ENCODE measurements at places on chromosomes 12 and 14.

DNA sequence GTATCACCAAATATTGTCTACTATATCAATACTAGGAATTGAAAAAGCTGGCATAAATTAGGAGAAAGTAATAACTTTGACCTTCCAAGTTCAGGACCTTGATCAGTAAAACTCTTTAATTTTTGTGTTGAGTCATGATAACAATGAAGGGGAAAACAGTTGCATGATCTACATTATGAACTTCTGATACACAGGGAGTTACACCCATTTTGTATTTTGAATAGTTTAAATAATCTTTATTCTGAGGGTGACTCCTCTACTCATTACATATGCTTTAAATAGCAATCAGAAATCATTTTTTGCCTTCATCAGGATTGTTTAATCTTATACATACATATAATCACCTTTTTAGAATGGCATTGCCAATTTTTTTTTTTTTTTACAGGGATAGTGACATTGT, 492.5 kb downstream of the NAV3 start:
- DNase-seq, result no peak

- no peak for DNase-seq
Observed at GRCh38 chr14:83071888-83072501, 1538.3 kb upstream of the SEL1L start.

- no peak for DNase-seq
Observed at GRCh38 chr12:124777399-124778372, 86.0 kb downstream of the SCARB1 start.

- no peak for DNase-seq
Observed at GRCh38 chr12:125229878-125230530, 164.8 kb downstream of the AACS start.

DNA sequence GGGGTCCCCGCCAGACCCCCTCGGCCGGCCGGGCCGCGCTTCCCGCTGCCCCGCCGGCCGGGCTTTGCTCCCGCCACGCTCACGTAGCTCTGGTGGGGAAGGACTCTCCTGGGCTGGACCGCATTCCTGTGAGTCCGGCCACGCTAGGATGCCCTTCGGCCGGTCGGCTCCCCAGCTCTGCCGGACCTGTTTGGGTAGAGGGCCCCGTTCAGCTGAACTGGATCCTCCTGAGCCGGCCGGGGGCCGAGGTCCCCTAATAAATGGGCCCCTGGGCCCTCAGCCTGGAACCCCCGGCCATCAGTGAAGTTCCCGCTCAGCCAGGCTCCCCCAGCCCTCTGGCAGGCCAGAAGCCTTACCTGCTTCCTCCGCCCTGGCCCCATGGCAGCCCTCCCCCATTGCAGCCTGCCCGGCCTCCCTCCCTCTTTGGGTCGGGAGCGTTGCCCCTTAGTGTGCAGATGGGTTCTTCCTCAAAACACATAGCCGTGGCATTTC, 593 bp downstream of the UNC119B start:
- no peak for DNase-seq

DNA sequence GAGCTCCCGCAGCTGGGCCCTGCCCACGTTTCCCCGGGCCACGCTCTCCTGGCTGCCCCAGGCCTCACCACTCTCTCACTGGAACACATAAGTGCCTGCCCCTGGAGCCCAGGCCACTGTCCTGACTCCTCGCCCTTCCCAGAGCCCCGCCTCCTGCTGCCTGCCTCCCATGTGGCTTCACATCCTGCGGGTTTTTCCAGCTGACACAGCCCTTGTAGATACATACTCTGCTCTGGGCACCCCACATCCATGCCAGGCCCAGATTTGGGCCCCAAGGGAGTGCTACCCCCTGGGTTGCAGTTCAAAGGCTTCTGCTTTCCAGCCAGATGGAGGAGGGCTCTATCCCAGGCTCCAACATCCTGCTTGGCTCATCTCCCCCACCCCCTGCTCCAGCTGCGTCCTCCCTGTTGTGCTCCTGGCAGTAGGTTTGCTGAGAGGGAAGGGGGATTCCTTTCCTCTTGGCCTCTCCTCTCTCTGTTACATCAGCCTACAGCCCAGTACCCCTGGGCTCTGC, 60.1 kb downstream of the TSPAN9 start:
- no peak for DNase-seq

- no peak for DNase-seq
Observed at GRCh38 chr14:32682214-32682613, 256.5 kb upstream of the NPAS3 start.

GRCh38 chr12:100651694-100652093, 78.2 kb downstream of the GAS2L3 start:
- DNase-seq, result no peak

- no peak for DNase-seq
Observed at GRCh38 chr14:91116913-91117588, 3.2 kb downstream of the DGLUCY start.

GRCh38 chr14:100834082-100834793, 8.3 kb downstream of the MEG3 start:
- no peak for DNase-seq

DNA sequence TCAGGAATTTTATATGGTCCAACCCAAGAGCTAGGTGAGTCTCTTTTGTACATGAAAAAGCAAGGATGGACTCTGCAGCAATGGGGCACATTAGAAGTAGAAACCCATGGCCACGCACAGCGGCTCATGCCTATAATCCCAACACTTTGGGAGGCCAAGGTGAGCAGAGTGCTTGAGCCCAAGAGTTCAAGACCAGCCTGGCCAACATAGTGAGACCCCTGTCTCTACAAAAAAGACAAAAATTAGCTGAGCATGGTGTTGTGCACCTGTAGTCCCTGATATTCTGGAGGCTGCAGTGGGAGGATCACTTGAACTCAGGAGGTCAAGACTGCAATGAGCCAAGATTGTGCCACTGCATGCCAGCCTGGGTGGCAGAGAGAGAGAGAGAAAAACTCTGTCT, 128.7 kb upstream of the PLEKHA5 start:
- DNase-seq, result no peak

GRCh38 chr14:84323450-84323849, 1206.5 kb upstream of the FLRT2 start:
- no peak for DNase-seq

Measured in brain microvascular endothelial cell (primary cell).